ENCODE measurements at places on chromosomes 6 and 20.
A peak's percentile ranks its signal among the peaks of the same experiment; 100 is the strongest.

DNA sequence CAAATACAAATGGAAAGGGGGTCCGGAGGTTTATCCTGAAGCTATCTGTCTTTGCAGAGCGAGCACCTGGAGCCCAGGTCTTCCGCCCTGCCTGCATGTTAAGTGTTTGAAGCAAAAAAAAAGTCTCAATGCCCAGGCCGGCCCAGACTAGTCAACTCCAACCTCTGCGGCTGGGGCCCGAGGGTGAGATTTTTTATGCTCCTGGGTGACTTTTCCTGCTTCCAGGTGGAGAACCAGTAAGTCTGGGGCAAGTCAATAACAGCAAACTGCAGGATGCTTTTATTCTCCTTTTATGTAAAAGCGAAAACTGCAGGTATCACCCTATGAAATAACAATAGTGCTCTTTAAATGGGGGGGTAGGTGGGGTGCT lies 2.0 kb upstream of the ZBP1 start:
- no peak for DNase-seq

DNA sequence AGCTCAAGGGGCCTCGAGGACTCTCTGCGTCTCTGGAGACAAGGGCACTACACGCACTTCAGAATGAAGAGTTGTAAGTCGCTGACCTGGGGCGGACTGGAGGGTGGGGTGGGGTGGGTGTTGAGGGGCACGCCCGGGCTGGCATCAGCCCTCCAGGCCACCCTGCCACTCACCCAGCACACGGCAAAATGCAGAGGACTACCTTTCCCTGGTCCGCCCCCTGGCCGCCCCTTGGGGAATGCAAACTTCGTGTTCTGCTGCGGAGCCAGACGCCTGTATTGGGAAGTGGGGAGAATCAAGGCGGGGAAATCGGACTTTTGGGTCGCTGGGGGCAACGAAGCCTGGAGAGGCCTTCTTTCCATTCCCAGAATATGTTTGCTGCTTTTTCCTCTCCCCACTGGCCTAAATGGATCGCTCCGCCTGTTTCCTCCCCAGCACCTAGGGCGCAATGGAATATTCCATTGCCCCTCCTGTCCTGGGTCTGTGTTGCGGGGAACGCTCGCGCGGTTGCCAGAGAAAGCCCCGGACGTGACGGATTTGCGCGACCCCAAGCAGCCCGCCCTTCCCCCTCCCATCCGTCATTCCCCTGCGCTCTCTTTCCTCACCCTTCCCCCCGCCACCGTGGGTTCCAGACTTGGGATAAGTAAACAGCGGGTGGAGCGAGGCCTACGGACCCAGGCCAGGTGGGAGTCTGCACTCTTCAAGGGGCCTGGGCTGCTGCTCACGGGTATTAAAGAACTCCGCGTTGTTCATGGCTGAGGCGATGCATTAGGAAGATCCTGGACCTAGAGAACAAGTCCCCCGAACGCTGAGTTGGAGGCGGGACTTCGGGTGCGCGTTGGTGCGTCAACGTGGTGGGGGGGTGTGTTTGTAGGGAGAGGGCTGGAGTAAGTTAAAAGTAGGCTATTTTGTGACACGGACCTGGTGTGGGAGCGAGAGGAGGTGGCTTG lies at the start of gene PPT2:
Gene PPT2, plus strand, starts transcription at position 578 of the 950 bp plus-strand sequence. CDS start 454 bp downstream, outside the sequence.
- DNase-seq: peak; percentile 66

DNA sequence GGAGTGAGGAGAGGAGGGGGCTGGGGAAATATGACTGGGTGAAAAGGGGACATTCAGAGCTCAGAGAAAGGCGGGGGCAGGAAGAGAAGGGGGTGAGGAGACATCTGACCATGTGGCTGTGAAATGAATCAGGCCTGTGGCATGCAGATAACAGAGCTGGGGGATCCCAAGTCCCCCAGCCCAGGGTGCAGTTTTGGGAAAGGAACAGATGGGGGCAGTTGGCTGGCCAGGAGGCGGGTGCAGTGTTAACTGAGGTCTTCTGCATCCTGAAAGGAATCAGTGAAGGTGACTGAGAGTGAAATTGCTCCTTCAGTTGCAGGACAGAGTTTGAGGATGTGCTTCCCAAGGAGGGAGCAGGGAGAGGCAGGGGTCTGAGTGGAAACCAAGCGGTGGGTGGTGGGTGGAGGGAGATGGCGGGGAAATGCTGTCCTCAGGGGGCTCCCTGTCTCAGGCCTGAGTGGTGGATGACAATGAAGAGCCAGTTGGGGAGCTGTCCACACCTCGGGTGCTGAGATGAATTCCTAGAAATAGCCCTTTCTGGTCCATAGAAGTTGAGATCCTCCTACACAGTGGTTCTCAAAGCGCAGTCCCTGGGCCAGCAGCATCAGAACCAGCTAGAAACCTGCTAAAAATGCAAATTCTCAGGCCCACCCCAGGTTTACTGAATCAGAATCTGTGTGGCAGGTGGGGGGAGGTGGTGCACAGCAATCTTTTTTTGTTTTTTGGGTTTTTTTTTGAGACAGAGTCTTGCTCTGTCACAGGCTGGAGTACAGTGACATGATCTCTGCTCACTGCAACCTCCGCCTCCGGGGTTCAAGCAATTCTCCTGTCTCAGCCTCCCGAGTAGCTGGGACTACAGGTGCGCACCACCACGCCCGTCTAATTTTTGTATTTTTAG lies 26.0 kb upstream of the CCDC167 start:
- no peak for DNase-seq

- DNase-seq: no peak
Observed at GRCh38 chr20:33790566-33790965, 20.6 kb upstream of the CHMP4B start.

GRCh38 chr6:118780668-118781067 lies 113.3 kb upstream of the ASF1A start:
- no peak for DNase-seq

DNA sequence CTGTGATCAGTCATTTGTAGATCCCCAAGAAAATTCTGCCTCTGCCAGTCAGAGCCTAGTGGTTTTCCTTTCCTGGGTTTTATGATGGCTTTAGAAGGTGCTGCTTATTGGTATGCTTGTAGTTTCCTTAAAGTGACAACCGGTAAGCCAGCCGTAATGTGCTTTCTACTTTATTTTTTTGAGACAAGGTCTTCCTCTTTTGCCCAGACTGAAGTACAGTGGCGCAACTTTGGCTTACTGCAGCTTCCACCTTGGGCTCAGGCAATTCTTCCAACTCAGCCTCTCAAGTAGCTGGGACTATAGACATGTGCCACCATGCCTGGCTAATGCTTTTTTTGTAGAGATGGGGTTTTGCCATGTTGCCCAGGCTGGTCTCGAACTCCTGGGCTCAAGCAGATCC lies 23.5 kb downstream of the MCM8 start:
- no peak for DNase-seq

- no peak for DNase-seq
Observed at GRCh38 chr20:23585449-23585807, 17.1 kb upstream of the CST9L start.

GRCh38 chr6:110809792-110810191 lies 5.5 kb downstream of the CDK19 start:
- DNase-seq: no peak

Data from T-cell (primary cell).